ENCODE measurements at places on chromosomes 3 and 15.

DNA sequence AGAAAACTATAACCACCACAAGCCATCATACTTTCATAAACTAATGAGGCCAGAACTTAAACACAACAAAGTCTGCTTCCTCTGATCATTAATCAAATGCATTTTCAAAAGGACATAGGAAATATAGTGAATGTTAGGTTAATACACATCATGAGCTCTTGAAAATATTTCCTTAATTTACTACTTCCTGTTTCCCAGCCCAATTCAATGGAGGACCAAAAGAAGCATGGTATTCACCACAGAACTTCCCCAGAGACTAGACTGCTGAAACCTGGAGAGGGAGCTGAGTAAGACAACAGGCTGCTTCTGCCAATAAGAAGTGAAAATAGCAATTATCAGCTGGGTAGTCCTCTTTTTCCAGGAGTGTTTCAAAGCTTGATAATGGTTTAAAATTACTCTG, 250.3 kb downstream of the ULK4 start:
- DNase-seq = no peak

DNA sequence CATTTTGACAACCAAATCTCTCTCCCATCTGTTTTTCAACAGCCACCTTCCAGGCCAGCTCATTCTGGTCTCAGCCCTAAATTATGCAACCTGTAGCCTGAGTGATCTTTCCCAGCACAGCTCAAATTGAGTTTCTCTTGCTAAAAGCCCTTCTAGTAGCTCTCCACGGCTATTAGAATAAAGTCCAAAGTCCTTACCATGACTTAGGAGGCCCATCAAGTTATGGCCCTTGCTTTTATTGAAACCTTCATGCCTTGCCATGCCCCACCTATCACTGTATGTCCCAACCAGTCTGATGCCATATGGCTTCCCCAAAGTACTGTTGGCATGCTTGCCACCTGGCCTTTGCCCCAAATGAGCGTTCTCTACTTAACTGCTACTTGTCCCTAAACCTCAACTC, 303.5 kb upstream of the GADL1 start:
- DNase-seq = no peak

- no peak for DNase-seq
Observed at GRCh38 chr3:128933213-128933921, 53.9 kb downstream of the ACAD9 start.

- no peak for DNase-seq
Observed at GRCh38 chr3:162704799-162705385, 1208.3 kb downstream of the OTOL1 start.

GRCh38 chr3:83224101-83224868, 1462.8 kb upstream of the GBE1 start:
- DNase-seq = no peak

DNA sequence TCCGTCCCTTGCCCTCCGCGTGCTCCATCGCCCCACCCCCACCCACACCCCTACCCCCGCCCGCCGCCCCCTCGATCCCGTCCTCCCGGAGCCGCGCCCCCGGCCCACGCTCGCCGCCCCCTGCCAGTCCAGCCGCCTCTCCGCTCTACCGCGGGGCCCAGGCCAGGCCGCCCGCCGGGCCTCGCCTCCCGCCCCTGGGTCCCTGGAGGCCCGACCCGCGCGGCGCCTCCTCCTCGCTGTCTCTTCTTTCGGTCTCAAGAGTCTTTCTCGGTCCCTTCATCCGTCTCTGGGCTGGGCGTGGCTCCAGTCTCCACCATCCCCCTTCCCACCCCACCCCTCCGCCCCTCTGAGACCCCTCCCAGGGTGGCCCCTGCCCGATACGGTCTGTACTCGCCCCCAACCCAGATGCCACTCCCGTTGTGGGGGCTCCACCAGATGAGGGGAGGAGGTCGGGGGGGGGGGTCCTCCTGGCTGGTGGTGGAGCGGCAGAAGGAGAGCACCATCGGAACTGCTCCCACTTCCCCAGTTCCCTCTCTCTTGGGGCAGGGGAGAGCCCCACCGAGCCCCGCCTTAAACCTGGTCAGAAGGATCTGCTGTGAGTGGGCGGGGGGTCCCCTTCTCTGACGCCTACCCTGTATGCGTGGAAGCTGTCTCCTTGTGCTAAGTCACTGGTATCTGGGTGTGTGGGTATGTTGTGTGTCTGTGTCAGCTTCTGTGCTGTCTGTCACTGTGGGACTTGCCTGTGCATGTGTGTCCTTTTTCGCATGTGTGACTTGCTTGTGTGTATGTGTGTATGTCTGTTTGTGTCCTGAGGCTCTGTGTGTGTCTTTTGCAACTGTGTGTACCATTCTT, 1.0 kb downstream of the PRKCD start:
- peak; percentile 91 for DNase-seq
